Central memory CD4-positive, alpha-beta T cell (primary cell): ENCODE measurements at places on chromosomes 1 and 21.

DNA sequence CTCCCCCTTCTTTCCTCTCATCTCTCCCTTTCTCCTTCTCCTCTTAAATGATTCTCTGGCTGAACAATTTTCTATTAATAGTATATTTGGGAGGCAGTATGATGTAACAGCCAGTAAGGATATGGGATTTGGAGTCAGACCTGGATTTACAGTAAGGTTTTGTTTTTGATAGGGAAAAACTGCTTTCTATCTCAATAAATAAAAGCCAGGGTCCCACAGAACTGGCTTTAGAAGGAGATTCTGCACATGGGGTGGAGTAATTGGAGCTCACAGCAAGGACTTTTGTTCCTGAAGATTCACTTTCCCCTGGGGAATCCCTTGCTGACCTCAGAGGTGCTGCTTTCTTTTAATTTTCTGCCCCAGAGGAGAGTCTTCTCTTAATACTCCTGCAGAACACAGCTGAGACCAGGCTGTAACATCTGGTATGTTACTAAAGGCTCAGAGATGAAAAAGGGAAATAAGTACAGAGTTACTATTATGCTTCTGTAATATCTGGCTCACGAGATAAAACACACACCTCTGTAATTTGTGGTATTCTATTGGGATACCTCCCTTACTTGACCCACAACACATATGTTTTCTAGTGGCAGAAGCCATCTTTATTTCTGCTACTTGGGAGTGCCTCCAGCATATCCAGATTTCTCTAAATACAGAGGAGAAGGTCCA lies 13.4 kb downstream of the EPB41 start:
- no peak for DNase-seq

- no peak for DNase-seq
Observed at GRCh38 chr1:61463220-61463619, 261.7 kb downstream of the TM2D1 start.

- DNase-seq: no peak
Observed at GRCh38 chr1:83822208-83822607, 176.7 kb downstream of the TTLL7 start.

- no peak for DNase-seq
Observed at GRCh38 chr1:18629659-18630510, 761 bp upstream of the PAX7 start.

- DNase-seq: no peak
Observed at GRCh38 chr1:232221802-232222499, 408.0 kb downstream of the SIPA1L2 start.

- peak; percentile 70 for DNase-seq
Observed at GRCh38 chr1:153568367-153569099, 2.9 kb upstream of the S100A2 start.
